ENCODE measurements at places on chromosomes 7 and 10. TPM values are rescaled to one million over a fixed set of nuclear protein-coding genes. Genes with fewer than 3 reads are reported as not detected.

Gene SHTN1
- total RNA-seq: 2.1 TPM

Gene ALDH18A1
- 75.9 TPM for total RNA-seq

Gene FXYD4
- not detected for total RNA-seq

Gene VSTM4
- 0.39 TPM for total RNA-seq

Gene STRIP2
- 2.3 TPM for total RNA-seq

Gene SORCS3
- not detected for total RNA-seq

Gene CALML5
- total RNA-seq: not detected

Gene PRPF18
- total RNA-seq: 19.0 TPM

Gene ATP6V0E2
- 7.1 TPM for total RNA-seq

Gene JCAD
- total RNA-seq: 50.6 TPM

Gene MET
- 43.0 TPM for total RNA-seq

DNA sequence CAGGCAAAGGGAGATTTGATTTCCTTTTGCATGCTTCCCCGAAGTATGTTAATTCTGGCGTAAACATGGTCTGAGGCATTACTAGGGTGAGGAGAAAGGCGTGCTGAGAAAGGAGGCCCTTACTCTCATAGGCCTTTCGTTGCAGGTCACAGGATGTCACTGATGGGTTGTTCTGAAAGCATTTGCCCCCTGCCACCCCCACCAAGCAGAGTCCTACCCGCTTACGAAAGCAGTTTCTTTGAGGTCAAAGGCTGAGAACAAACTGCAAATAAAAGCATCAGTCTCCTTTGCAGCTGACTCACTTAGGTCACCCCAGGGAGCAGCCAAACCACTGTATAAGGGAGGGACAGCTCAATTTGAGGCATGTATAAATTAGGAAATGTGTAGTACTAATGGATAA is 57.1 kb downstream of the BPGM start:
- no peak for DNase-seq

DNA sequence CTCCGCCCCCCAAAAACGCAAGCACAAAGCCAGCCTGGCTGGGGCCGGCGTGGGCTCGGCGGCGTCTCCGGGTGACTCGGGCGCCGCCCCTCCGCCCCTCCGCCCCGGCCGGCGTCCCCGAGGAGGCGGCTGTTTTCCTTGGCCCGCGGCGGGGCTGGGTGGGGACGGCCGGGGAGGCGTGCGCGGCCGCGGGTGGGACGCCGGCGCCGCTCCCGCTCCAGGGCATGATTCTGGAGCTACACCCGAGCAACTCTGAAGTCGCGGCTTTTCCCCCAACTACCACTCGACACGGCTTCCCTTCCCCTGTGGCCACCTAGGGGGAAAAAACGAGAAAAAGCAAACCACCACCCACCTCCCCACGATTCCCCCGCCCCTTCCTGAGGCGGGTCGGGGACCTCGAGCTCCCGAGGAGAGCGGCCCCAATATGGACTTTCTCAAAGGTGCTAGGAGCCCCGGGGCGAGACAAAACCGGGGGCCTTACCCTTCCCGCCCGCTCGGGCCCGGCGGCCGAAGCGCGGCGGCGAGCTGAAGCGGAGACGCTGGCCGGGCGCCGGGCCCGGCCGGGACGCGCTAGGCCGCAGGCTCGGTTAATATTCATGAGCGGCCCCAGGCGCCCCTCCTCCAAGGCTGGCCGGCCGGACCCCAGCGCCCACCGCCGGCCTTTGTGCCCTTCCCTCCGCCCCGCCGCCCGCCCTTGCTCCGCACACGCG is 856 bp downstream of the ARHGAP21 start:
- no peak for DNase-seq

GRCh38 chr10:133139551-133140065 is 20.4 kb upstream of the KNDC1 start:
- DNase-seq: no peak

GRCh38 chr7:100897772-100898454 is 2.2 kb upstream of the ACHE start:
- DNase-seq: no peak

DNA sequence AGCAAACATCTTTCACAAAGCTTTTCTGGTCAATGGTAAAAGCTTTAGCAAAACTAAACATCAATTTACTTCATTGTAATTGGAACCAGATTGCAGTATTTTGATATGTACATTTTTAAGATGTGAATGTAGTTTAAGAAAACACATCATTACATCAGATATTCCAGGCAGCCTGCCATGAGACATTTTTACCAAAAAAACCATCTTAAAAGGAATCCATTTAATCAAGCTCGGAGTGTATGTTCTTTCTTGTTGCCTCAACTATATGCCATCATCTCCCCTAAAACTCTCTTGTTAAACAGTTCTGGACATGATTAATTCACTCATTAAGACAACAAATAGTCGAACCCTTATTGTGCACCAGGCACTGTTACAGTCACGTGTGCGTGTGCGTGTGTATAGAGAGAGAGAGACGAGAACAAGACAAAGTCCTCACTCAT is 97.5 kb downstream of the UBE2H start:
- DNase-seq: no peak

- DNase-seq: no peak
Measured at GRCh38 chr10:72340510-72341261, 14.0 kb downstream of the DNAJB12 start.

DNA sequence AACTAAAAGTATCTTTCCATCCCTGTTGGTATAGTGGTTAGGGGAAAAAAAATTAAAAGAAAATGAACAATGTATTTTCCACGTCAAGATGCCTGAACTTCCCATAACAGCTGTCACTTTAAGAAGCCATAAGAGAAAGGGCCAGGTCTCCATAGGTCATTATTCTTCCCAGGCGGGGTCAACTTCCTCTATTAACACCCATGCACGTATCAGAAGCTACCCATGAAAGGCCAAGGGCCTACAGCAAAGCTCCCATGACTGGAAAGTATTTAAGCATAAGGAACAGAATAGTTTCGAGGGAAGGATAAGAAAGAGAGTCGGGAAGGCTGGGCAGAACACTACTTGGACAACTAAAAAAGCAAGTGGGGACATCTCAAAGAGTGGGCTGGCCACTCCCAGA is 40.1 kb downstream of the RBM28 start:
- DNase-seq: no peak

- no peak for DNase-seq
Measured at GRCh38 chr7:29945259-29945809, 44.3 kb downstream of the SCRN1 start.

DNA sequence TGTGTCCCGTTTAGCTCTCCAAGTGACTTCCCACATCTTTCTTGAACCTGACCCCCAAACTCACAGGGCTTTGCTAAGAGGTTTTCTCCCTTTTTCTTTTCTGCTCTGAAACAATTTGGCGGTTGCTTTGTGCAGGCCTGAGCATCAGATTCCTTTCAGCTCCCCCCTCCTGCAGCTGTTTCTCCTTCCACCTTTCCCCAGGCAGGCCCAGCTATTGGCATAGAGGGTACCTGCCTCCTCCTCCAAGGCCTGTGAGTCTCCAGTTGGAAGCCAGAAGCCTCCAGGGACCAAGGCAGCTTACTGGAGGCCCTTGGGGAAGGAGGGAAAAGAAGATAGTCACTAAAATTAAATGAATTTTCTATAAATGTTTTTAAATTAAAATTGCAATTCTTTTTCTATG is 7.7 kb downstream of the VAX1 start:
- no peak for DNase-seq

DNA sequence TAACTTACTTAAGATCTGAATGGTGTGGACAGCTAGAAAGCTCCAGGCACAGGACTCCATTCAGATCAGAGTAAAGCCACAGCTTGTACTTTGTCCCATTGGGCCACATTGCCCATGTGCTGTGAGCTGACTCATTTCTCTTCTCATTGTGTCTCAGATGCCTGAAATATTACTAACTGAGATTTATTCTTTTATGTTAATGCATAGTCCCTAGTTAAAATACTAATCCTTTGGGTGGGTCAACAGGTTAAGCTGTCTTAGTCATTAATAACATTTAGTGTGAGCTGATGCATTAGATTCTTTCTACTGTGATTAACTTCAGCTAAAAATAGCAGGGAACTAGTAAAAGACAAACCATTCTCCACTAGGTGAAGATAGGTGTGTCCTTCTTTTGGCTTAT is 104.7 kb upstream of the ARMC3 start:
- peak; percentile 75 for DNase-seq

DNA sequence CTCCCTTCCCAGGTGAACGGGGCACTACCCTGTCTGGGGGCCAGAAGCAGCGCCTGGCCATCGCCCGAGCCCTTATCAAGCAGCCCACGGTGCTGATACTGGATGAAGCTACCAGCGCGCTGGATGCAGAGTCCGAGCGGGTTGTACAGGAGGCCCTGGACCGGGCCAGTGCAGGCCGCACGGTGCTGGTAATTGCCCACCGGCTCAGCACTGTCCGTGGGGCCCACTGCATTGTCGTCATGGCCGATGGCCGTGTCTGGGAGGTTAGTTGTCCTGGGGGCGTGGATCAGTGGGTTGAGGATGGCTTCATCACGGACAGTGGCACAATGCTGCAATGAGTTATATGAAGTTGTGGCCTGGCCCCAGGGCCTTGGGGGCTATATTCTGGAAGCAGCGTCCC is 4.4 kb upstream of the ASIC3 start:
- no peak for DNase-seq

- DNase-seq: no peak
Measured at GRCh38 chr10:115604627-115605026, 511.5 kb downstream of the ATRNL1 start.

GRCh38 chr7:121294448-121294992 is 34.3 kb upstream of the WNT16 start:
- DNase-seq: no peak

DNA sequence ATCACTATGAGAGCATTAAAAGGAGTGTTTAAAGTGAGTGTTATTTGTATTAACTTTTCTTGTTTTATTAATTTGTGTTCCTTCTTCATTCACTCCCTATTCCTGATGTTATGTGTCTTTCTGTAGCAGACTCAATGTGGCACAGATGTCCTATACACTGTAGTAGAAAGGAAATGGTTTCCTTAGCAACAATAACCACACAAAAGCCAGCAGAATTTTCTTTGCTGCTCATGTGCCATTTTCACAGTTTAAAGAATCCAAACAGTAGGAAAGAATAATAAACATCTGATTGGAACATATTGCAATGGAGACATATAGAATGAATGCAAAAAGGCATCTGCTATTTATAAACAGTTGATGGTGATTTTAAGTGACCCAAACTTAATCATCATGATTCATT is 763.6 kb downstream of the PHTF2 start:
- DNase-seq: no peak

DNA sequence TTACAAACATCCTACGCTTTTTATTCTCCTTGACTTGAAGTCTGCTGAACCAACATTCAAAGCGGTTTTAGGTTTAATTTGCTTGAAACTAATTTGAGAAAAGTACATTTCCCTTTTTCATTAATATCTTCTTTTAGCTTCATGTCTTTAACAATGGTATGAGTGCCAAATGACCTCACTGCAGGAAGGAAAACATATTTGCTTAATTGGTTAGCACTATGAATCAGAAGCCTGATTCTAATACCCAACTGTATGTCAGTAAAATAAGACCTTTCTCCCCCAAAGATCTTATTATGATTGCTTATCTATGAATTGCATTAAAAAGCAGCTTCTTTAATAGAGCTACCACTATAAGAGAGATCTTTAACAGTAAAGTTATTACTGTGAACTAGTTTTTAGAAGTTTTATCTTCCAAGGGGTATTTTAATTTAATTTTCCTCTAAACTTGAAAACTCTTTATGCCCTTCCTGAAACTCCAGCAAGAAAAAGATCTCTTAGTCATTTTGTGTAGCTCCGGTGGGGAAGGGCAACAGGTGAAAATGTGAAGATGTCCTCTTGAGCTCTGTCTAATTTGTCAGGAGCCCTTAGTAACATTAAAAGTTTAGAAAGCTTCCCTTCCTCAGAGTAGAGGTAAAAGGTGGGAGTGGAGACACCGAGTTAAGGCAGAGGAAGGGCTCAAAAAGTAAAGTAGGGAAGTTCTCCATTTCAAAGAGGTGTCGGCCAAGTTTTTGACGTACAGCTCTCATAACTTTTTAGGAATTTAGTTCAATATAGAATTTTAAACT is 6.1 kb downstream of the COL1A2 start:
- DNase-seq: no peak

DNA sequence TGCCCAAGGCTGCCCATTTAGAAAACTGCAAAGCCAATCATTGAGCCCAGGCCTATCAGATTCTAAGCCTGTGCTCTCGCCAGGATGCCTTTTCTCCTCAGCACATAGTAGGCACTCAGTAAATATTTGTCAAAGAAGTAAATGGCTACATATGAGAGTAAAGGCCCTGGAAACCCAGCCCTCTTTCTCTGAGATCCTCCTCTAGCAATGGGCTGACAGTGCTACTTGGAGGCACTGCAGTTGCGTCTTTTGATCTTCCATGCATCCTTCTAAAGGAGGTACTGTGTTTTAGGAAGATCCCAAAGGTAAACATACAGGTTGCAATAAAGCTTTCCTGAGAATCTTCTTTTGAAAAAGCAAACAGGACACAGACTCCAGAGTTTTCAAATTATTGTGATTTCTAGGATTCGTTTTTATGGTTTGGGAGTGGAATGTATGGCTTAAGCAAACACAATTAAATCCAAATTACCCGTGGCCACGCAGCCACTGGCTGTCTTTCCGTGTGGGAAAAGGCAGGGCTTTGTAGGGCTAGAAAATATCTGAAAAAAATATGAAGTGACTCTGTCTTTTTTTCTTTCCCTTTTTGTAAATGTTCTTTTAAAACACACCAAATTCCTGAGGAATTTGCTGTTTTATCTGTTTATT is 151.3 kb upstream of the BMPER start:
- no peak for DNase-seq
